NCI-H524 (cell line): ENCODE measurements at places on chromosomes 5 and 9.
A peak's percentile ranks its signal among the peaks of the same experiment; 100 is the strongest.

GRCh38 chr9:98185611-98186171 is 6.7 kb downstream of the CORO2A start:
- DNase-seq, result no peak

DNA sequence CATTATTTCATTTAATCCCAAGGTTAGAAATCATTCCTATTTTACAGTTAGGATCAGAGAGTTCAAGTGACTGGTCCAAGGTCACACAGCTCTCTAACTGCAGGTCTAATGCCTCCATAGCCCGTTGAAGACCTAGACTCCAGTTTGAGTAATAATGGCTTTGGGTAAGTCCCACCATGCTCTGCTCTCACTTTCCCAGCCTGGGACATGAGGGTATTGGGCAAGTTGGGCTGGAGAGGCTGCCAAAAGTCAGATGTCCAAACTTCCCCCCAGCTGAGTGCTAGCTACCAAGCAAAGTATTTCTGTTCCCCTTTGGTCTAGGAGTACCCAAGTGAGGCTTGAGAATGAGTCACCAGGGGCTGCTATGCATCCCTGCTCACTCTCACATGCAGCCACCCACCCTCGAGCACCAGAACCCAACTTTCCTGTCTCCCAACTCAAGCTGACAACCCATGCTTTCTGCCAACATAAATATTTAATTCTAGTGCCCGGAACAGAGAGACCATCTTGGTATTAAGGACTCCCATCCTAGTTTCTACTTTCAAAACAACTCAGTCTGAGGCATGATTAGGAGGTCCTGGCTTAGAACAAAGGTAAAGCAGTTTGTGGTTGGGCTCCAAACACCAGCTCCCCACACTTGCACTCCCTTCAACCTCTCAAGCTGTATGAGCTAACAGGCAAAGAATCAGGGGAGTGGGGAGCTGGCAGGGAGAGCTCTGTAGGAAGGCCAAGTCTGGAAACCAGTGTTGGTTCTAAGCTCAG is 236.5 kb upstream of the TRIM32 start:
- no peak for DNase-seq

DNA sequence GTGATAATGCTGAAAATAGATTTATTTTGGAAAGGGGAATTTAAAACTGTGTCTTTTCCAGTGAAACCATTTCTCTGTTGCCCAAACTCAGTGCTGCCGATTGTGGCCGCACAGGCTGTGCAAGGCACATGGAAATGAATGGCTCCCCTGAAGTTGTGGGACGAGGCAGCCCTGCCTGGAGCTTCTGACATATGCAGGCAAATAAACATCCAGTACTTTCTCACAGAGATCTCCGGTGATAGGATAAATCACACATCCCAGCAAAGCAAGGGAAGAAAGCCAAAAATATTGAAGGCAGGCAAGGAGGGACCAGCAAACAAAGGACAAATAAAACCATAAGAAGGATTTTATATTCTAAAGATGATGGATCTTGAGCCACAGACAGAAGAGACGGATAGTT is 464.5 kb downstream of the MTRR start:
- no peak for DNase-seq

GRCh38 chr5:119341452-119342349 is 14.1 kb upstream of the TNFAIP8 start:
- no peak for DNase-seq

DNA sequence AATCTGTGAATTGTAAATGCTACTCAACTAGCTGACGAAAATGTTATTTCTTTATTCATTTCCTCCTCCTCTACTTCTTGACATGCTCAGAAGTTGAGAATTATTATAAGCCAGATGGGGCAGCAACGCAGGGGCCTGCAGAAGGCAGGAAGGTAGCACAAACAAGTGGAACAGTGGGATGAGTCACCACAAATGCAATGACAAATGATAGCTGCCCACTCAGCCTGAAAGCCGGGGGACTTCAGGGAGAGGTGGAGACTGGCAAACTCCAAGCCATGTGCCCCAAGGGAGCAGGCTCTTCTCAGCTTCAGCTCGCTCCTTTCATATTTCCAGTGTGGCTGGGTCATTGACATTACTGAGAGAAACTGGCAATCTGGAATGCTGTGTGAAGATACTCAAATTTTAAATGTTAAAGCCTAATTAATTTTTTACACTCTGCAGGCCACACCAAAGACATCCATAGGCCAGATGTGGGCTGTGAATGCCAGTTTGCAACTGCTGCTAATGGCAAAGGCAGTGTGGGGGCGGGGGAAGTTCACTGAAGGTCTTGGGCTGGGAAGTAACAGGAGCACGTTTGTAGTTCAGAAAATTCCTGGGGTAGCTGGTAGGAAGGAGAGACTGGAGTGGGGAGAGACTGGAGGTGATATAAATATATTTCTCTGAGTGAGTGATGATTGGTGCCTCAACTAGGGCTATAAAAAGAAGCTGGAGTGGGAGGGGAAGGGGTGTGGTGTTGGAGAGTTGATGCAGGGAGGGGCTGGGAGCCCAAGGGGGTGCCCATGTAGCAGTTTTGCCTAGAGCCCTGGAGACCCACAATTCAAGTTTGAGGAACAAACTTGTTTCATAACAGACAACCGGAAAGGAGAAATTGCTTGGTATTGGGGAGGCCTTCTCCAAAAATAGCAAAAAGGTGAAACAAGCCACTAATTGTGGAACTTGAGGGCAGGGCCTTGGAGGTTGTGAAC is 20.8 kb upstream of the ADRB2 start:
- peak; percentile 83 for DNase-seq
